ENCODE measurements at places on chromosomes 11 and 22.

- no peak for DNase-seq
These were observed 50.3 kb downstream of the MICAL2 start for GRCh38 chr11:12160680-12161079.

GRCh38 chr22:20659258-20659657 is 114.7 kb upstream of the SERPIND1 start:
- no peak for DNase-seq

DNA sequence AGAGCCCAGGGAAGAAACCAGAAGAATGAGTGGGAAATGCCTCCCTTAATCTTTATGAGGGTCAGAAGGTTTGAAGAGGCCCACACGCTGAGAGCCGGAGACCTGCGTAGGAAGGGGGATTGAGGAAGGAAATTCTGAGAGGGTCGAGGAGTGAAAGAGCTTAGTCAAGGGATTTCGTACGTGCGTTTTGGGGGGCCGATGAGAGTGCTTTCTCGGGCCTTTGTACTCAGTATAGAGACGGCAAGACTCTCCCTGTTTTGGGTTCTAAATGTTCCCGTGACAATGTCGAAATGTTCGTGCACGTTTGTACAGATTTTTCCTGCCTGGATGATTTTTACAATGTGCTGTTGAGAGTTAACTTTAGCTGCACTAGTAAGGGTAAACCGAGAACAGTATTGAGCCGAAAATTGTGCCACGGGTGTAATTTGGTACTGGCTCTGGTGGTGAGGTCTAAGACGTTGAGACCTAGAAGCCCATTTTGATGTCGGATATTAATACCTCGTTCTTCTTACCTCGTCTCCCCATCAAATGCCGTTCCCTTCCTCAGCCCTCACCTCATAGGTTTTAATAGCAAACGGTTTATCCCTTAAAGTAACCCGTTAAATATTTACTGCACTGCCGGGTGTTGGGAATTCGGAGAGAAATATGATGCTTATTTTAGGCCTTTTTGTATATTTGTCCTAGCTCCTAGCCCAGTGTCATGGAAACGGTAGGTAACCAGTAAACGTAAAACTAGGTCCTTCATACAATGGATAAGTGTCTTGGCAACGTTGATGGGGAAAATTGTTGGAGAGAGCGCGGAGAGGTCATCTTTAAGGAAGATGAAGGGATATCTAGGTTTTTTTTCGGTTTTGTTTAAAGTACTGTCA is 734 bp downstream of the C11orf58 start:
- DNase-seq = no peak

- no peak for DNase-seq
These were observed 42.1 kb upstream of the MYEOV start for GRCh38 chr11:69251639-69252489.

GRCh38 chr11:121131656-121132055 is 30.6 kb downstream of the TECTA start:
- DNase-seq = no peak

- no peak for DNase-seq
These were observed 19.6 kb upstream of the PISD start for GRCh38 chr22:31681349-31682345.

DNA sequence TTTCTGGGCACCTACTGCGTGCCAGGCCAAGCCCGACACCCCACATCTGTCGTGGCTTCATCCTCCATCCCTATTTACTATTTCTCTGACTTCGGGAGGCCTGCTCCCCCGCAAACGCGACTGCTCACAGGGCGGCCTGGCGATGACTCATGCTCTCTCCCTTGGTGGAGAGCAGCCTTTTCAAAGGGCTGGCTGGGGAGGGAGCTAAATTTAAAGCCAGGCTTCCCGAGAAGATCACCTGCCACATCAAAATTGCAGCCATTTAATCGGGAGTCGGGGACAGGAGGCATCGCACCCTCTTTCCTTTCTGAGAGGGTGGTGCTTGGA is 24.9 kb upstream of the SHISAL1 start:
- no peak for DNase-seq

- DNase-seq = peak; percentile 48
These were observed 15.6 kb upstream of the INCENP start for GRCh38 chr11:62108017-62108750.

- no peak for DNase-seq
These were observed 19.7 kb downstream of the ZNF195 start for GRCh38 chr11:3359092-3359824.

DNA sequence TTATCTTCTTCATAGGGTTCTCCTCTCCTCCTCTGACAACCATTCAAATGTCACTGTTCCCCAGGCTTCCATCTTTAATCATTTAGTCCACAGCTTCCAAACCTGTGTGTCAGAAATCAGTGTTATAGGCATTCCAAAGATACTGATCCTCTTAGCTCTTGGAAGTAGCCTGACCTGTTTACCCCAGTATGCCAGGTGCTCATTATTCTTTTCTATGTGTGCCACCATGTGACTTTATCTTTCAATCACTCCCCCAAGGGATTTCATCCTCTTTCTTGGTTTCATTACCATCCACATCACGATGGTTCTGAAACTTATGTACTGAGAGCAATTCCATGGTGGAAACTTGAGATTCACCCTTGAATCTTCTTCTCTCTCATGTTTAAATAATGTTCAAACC is 7.6 kb downstream of the POU2AF2 start:
- no peak for DNase-seq

Data from right renal pelvis (tissue), 4 donors.